Epithelial cell of esophagus (primary cell): ENCODE measurements at places on chromosomes 5 and 9.
A peak's percentile ranks its signal among the peaks of the same experiment; 100 is the strongest.

DNA sequence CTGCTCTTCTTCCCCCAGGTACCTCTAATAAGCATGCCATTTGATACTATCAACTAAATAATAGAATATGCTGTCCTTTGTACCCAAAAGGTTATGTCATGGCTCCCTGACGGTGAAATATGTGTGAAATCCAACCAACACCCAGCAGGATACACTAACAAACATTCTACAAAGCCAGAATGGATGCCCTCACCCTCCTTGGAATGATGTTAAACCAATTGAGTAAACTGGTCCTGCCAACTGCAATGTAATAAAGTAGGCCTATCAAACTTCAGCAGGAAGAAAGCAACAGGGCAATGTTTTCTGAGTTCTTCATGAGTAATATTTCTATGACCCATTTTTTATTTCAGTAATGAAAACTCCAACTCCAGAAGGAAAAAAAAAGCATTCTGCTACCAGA lies 24.9 kb downstream of the RGMB start:
- no peak for DNase-seq

- DNase-seq: no peak
These were observed 111.3 kb downstream of the EGFLAM start for GRCh38 chr5:38369692-38370091.

DNA sequence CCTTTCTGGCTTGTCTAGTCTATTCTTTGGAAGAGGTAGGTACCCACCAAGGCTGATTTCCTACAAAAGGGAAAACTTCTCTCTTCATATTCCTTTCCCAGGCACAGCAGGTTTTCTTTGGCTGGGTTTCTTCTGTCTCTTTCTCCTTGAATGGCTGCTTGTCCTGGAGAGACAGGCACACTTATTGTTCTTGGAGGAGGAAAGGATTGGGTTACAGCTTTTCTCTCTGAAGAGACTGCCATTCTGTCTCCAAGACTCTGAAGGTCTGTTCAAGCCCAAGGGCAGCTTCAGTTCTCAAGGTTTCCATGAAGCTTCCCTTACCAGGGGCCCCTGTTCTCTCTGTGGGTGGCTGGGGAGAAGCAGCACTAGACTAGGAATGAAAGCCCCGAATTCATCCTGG lies 33.9 kb downstream of the ACTBL2 start:
- no peak for DNase-seq

DNA sequence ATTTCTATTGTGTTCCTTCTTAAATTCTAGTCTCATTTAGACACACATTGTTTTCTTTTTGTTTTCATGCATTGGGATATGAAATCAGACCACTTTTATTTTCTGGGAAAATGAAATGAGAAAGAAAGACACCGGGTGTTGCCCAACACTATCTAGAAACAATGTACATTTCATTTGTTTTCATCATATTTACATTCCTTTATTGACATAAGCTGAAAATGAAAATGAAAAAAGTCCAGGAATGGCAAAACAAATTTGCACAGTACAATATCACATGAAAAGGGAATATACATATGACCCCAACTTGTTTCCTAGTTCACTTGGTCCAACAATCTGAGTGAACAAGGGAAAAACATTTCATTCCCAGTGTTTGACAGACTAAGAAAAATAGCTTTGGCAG lies 20.7 kb downstream of the IFNE start:
- no peak for DNase-seq

DNA sequence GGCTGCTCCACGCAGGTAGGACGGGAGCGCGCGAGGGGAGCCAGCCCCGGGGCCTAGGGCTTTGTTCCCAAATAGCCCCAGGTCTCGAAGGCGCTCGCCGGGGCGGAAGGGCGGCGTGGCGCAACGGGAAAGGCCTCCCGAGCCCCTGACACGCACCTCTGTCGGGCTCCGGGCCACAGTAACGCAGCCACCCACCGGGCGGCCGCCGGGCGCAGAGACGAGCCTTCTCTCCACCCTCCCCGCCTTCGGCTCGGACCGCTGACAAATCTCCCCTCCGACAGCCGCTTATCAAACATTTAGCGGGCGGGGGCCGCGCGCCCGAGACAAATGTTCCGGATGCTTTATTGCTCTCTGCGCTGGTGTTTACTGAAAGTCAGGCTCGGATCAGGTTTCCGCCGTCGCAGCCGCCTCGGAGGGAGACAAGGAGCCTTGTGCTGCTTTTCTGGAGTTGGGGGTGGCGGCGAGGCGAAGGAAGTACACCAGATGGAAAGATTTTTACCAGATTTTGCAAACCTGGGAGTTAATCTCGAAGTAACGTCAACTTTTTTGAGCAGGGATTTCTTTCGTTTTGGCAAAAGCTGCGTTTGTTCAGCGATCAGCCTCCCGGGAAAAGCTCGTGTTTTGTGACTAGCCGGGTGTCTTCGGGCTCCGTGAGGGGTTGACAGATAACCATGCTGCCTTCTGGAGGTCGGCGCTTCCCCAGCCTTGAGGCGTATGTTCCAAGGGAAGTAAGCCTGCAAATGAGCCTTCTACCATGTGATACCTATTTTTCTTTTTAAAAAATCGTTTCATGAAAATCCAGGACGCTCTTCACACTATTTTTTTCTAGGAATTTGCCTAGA lies 950 bp downstream of the RGMB start:
- peak; percentile 68 for DNase-seq

DNA sequence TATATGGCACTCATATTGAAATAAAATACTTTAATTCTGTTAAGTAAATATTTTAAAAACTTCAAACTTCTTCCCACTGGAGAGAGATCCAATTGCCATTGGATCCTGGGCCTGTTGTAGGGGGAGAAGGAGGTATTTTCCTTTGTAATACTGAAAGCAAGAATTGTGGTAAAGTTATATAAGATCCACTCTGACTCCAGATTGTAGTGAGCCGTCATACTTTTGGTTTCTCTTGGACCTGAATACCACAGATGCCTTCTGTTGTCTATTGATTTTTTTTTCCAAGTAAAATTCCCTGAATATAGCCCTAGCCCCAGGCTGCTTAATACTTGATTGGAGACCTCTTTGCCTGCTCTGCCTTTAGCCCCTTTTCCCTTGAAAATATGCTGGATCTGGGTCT lies 86.9 kb downstream of the ATG10 start:
- no peak for DNase-seq

DNA sequence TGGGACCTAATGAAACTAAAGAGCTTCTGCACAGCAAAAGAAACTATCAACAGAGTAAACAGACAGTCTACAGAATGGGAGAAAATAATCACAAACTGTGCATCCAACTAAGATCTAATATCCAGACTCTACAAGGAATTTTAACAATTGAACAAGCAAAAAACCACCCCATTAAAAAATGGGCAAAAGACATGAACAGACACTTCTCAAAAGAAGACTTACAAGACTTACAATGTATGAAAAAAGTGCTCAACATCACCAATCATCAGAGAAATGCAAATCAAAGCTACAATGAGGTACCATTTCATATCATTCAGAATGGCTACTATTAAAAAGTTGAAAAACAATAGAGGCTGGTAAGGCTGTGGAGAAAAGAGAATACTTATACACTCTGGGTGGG lies 58.0 kb downstream of the SHOC1 start:
- no peak for DNase-seq

- peak; percentile 80 for DNase-seq
These were observed 17.9 kb downstream of the COL27A1 start for GRCh38 chr9:114172981-114173833.

GRCh38 chr5:135033901-135034235 lies at the start of gene PITX1:
Gene PITX1 (minus strand): TSS chr5:135034228. CDS start chr5:135033881, 347 bp downstream.
- no peak for DNase-seq
